ENCODE measurements at places on chromosomes 2 and 18.

GRCh38 chr2:227661025-227661649 lies 5.5 kb upstream of the SCYGR5 start:
- no peak for DNase-seq

GRCh38 chr2:228838819-228839218 lies 432.3 kb downstream of the PID1 start:
- DNase-seq: no peak

- peak; percentile 60 for DNase-seq
Measured at GRCh38 chr2:218962859-218963492, 3.5 kb downstream of the CDK5R2 start.

DNA sequence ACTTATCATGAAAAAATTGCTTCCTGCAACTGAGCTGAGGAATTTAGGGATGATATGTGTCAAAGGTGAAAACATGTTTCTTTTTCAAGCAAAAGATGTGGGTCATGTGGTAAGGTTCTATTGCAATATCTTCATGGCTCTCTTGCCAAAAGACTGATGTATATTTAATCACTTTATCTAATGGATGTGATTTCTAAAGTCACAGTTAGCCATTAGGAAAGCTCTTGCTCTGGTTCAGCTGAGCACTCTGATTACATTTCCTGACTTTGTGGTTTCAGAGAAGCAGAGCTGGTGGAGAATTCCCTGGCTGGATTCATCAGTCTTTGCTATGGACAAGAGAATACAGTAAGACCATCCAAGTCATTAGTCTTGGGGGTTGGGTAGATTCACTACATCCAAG lies 24.4 kb downstream of the SCN9A start:
- DNase-seq: no peak

DNA sequence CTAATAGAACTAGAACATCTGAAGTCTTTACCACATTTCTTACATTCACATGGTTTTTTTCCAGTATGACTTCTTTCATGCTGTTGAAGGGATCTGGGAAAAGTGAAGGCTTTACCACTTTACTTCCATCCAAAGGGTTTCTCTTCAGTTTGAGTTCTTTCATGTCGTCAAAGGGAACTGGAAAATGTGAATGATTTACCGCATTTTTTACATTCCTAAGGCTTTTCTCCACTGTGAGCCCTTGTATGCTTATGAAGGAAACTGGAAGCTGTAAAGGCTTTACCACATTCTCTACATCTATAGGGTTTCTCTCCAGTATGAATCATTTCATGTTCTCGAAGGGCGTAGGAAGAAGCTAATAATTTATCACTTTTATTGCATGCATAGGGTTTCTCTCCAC lies 46.7 kb downstream of the NBEAL1 start:
- no peak for DNase-seq

DNA sequence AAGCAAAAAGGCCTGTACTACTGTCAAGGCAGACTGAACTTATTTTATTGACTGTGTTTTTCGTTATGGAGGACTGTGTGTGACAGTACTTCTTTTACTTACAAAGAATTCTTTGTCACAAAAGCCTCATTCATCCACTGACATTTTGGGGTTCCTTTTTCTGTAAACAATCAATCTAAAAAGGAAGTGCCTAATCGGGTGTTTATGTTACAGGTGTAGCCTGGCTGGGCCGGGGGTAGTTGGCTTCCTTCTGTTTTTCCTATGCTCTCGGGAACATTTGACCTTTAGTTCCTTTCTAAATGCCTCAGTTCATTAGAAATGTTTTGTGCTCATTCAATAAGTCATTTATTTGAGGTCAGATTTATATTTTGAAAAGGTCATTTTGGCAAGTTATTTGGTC lies 8.3 kb downstream of the ZCCHC2 start:
- no peak for DNase-seq

- DNase-seq: no peak
Measured at GRCh38 chr2:42064417-42064942, 16.7 kb downstream of the PKDCC start.

DNA sequence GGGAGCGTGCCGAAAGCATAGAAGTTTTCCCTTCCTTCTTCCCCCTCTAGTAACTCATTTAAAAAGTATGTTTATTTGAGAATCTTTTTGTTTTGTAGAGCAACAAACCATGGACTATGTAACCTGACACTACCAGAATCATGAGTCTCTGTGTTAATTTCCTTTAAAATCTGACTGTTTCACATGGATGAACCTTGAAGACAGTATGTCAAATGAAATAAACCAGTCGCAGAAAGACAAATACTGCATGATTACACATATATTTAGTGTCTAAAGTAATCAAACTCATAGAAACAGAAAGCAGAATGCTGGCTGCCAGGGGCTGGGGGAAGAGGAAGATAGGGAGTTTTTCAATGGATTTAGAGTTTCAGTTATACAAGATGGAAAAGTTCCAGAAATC lies 32.3 kb downstream of the PTPN2 start:
- no peak for DNase-seq

GRCh38 chr2:182541268-182541667 lies 114.4 kb upstream of the PDE1A start:
- no peak for DNase-seq

DNA sequence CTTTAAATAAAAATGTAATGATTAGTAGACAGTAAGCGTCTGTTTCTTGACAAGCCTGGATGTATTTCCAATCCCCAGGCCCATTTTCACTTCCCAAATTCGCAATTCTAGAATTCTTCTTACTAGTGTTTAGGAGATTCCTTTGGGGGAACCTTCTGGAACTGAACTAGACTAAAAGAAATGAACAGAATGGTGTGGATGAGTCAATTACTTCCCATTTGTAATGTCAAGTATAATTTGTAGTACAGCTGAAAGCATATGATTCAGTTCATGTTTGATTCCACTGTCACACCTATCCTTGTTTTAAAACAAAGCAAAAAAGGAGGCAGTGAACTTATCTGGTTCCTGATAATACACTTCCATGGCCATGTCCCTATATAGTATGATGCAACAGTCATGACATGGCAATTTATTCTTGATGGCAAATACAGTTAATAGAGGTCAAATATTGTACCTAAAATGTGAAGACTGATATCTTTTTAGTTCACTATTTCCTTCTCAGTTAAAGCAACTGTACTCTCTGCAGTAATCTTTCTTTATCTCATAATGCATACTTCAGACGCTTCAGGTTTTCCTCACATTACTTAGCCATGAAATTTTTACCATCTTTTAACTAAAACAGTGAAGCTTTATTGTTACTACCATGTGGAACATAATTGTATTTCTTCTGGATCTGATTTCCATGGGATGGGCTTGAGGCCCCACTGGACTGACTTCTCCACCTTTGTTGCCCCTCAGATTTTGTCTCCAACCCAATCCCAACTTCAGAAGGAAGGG lies 2.0 kb downstream of the IDH1 start:
- no peak for DNase-seq

DNA sequence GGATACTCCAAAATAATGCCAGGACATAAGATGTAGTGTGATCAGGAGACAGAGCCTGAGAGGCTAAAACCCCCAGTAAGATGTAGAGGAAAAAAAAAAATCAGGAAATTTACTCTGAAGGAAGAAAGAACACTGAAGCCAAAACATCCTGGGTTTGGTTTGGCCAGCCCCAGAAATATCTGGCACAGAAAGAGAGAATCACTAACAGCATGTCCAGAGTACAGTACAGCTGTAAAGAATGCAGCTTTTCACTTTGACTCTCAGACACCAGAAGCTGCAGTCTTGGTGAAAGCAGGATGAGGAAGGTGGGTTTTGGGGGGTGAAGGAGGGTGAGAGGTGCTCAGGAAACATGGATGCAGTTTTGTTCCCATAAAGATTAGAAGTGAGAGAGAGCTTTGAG lies 1577.7 kb upstream of the ACVR2A start:
- DNase-seq: no peak

GRCh38 chr2:99977966-99978365 lies 164.4 kb downstream of the AFF3 start:
- no peak for DNase-seq

- no peak for DNase-seq
Measured at GRCh38 chr2:21422724-21423522, 299.2 kb downstream of the TDRD15 start.

DNA sequence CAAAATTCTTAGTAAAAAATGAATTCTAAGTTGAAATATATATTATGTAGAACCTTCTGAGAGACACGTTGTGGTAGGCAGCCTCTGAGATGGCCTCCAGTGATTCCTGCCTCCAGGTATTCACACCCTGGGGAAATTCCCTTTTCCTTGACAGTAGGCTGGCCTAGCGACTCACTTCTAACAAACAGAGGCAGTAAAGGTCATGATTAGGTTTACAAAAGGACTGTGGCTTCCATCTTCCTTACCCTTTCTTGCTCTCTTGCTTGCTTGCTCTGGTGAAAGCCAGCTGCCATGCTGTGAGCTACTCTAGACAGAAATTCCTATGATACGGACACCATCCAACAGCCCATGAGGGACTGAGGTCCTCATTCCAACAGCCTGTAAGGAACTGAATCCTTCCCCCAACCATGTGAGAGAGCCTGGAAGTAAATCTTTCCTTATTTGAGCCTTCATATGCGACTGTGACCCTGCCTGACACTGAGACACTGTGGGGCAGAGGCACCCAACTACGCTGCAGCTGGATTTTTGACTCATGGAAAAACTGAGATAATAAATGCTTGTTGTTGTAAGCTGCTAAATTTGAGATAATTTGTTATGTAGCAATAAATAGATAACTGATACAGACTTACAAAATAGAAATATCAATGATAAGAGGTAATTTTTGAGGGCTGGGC lies 32.7 kb upstream of the SERTAD2 start:
- no peak for DNase-seq

GRCh38 chr2:235868224-235868623 lies 300.0 kb downstream of the GBX2 start:
- DNase-seq: peak; percentile 30

DNA sequence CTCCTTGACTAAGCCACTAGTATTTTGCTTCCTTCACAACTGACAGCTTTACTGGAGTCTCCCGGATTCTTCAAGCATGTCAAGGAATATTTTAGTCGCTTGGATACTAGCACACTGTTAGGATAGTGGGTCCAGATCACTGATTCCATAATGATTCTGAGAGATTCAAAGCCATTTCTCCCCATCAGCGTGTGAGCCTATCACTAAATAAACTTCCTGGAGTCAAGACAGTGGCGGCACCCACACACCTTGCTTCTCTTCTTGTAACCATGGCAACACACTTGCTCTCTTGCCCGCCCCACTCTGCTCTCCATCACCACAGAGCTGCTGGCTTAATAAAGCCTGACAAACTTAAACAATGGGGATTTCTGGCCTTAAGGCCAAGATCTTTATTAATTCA lies 245.1 kb downstream of the LRRTM1 start:
- DNase-seq: no peak

DNA sequence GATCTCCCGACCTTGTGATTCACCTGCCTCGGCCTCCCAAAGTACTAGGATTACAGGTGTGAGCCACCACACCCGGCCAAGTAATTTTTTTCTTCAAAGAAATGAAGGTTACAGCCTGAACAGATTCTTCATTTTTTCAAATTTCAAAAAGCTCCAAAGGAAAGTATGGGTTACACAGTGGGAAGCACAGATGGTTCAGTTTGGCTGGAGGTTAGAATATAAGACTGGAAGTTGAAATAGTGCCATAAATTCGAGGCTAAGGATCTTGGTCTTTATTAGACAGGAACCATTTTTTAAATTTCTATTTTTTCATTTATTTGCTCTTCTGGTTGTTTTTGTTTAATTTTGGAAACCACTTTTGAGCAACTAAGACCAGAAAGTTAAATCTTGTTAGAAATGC lies 120.0 kb downstream of the STK39 start:
- DNase-seq: no peak

GRCh38 chr2:70686577-70687460 lies 81.2 kb downstream of the ADD2 start:
- DNase-seq: no peak
